ENCODE measurements at places on chromosomes 3 and 15. TPM values are rescaled to one million over a fixed set of nuclear protein-coding genes. Genes with fewer than 3 reads are reported as not detected.

ZNF80 gene
- total RNA-seq = 5.5 TPM

CHRNB4 gene
- not detected for total RNA-seq

SOX14 gene
- not detected for total RNA-seq

ACVR2B gene
- 6.4 TPM for total RNA-seq

PIF1 gene
- 59.5 TPM for total RNA-seq

All from activated CD8-positive, alpha-beta memory T cell treated with anti-CD3 and anti-CD28 coated beads, Interleukin-2, amount 10 ng/mL, durations not matched to agents 7 days and 5 days (primary cell).